Caco-2 (cell line): ENCODE measurements at places on chromosomes 5 and 9. TPM values are rescaled to one million over a fixed set of nuclear protein-coding genes. Genes with fewer than 3 reads are reported as not detected.

The NTNG2 gene
- total RNA-seq = not detected in 2 replicates

The SURF1 gene
- 54.9 and 57.5 TPM in 2 replicates for total RNA-seq

The PCDHGC4 gene
- total RNA-seq = 0.28 and 0.39 TPM in 2 replicates

The CD14 gene
- 11.5 and 13.3 TPM in 2 replicates for total RNA-seq

- H3K27ac ChIP-seq = peak overlapping the region; percentile 89
- H3K4me1 ChIP-seq = peaks cover 72% of the 10 kb centered on the region
- DNase-seq = peak; percentile 89
- H3K27me3 ChIP-seq = no peaks in the 10 kb centered on the region
Observed at GRCh38 chr9:107243742-107244141, 39.3 kb upstream of the RAD23B start.

GRCh38 chr5:172403189-172403796 is 51.0 kb downstream of the SH3PXD2B start:
- no peak overlapping the region for H3K27ac ChIP-seq
- peaks cover 2% of the 10 kb centered on the region; the same call in 1 of the 2 replicates for H3K36me3 ChIP-seq
- H3K27me3 ChIP-seq = no peaks in the 10 kb centered on the region
- no peaks in the 10 kb centered on the region for H3K4me1 ChIP-seq

GRCh38 chr5:20041326-20042274 is 53.6 kb upstream of the CDH18 start:
- H3K27me3 ChIP-seq = no peaks in the 10 kb centered on the region
- no peaks in the 10 kb centered on the region for H3K4me1 ChIP-seq
- H3K36me3 ChIP-seq = no peaks in the 10 kb centered on the region
- no peak for DNase-seq
- H3K27ac ChIP-seq = no peak overlapping the region
- no peak overlapping the region for H3K4me3 ChIP-seq

DNA sequence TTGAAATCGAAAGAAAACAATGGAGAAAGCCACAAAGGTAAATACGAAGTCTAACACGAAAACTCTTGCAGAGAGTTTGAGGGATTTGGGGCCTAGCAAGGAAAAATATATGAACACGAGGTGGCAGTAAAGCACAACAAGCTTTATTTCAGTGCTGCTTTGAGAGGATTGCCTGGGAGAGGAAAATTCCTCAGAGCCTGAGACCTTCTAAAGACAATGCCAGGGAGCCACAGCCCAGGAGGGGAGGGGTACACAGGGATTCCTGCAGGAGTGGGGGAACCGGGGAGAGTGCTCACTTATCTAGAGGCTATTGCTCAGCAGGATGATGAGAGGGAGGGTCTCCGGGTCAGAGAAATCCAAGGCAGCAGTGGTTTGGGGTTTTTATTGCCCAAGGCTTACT is 134.9 kb upstream of the ADCY2 start:
- H3K27me3 ChIP-seq = no peaks in the 10 kb centered on the region
- no peaks in the 10 kb centered on the region for H3K36me3 ChIP-seq
- H3K4me1 ChIP-seq = no peaks in the 10 kb centered on the region
- H3K4me3 ChIP-seq = no peak overlapping the region

DNA sequence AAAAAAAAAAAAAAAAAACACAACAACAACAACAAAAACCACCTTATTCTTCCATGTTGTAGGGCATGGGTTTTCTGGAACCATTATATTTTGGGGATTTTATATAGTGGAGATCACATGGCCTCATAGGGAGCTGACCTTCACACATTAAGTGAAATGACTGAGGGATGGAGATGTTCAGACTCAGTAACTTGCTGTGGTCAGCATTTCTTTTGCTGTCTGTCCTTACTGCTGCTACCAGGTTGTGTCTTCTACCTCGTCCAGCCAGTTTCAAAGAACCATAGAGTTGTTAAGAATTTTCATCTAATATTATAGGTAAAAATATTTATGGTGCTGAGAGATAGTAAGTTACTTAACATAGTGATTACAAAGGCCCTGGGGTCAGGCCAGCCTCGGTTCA is 107.6 kb downstream of the PDE8B start:
- no peak overlapping the region for H3K4me3 ChIP-seq
- H3K27ac ChIP-seq = no peak overlapping the region
- peaks cover 9% of the 10 kb centered on the region for H3K4me1 ChIP-seq
- no peak for DNase-seq
- H3K36me3 ChIP-seq = no peaks in the 10 kb centered on the region

DNA sequence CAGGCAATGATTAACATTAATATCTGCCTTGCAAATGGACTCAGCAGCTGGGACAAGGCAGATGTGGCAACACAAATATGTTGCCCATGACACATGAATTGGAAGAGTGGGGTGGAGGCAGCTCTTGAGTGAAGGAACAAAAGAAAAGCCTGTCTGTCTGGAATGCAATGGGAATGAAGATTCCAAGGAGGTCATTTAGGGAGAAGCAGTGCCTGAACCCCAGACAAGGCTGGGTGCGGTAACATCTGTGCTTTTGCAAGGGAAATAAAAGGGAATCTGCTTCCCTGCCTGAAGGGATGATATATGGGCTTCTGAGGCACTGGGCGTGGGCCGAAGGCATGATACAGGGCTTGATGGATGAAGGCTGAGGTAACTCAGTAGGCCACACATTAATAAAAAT is 94.1 kb upstream of the TRIM32 start:
- H3K4me3 ChIP-seq = no peak overlapping the region
- no peaks in the 10 kb centered on the region for H3K27me3 ChIP-seq

DNA sequence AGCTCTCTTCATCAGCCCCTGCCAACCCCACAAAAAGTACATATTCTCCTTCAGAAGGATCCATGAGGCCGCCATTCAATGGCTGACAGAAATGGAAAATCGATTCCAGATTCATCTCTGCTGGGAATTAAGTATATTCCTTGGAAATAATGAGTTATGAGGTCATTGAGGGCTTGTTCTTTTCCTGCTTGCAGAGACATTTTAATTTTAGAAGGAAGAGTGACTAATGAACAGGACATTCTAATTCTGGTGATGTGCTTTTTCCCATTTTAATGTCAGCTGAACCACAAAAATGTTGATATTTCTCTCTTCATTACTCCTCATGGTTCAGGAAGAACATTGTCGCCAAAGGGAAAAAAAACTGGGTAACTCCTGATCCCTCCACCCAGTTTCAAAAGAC is 314.0 kb downstream of the PIK3R1 start:
- H3K4me3 ChIP-seq = no peak overlapping the region
- DNase-seq = no peak
- no peaks in the 10 kb centered on the region for H3K36me3 ChIP-seq
- H3K27ac ChIP-seq = no peak overlapping the region
- H3K27me3 ChIP-seq = no peaks in the 10 kb centered on the region

DNA sequence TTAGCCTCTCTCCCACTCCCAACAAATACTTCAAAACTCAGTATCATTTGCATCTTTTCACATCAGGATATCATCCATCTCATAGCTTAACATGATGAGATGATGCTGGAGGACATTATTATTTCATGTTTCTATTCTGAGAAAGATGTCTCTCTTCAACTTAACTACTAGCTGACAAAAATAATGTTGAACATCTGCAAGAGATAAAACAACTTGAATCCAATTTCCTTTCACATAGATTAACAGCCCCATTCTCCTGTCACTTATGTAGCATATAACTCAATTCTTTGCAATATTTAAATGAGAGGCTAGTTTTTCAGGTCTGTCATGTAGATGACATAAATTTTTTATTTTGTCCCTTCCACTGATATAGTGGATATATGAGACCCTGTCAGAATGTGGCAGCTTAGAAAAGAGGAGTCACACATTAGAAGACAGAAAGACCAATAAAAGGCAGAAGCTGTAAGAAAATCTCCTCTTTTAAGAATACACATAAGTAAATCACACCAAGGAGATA is 239.2 kb upstream of the KIF2A start:
- H3K27me3 ChIP-seq = no peaks in the 10 kb centered on the region
- no peaks in the 10 kb centered on the region for H3K4me1 ChIP-seq
- DNase-seq = no peak
- no peak overlapping the region for H3K4me3 ChIP-seq
- H3K36me3 ChIP-seq = no peaks in the 10 kb centered on the region

DNA sequence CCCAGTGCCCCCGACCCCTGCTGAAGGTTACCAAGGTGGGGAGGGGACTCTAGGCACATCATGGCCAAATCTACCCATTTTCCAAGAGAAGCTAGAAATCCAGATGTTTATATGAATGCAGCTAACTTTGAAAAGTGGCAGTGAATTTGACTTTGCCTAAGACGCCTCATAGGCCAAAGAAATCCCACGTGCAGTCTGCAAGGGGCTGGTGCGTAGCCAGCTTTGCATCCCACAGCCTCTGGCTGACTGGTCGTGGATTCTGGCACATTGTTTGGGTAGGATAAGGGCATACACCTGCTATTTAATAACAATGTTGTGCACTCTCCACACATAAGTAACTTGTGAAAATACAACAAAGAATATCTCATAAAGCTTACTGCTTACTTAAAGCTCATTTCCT is 3.5 kb upstream of the GADD45G start:
- no peaks in the 10 kb centered on the region for H3K27me3 ChIP-seq
- no peak for DNase-seq
- H3K27ac ChIP-seq = no peak overlapping the region
- no peaks in the 10 kb centered on the region for H3K4me1 ChIP-seq
- H3K4me3 ChIP-seq = no peak overlapping the region

GRCh38 chr5:90408571-90409317 is 812 bp downstream of the CETN3 start:
- no peaks in the 10 kb centered on the region for H3K27me3 ChIP-seq
- peak; percentile 24 for DNase-seq
- no peak overlapping the region for H3K27ac ChIP-seq
- H3K4me1 ChIP-seq = peaks cover 9% of the 10 kb centered on the region; the same call in 1 of the 2 replicates
